ENCODE measurements at places on chromosomes 3 and 15.

GRCh38 chr15:29682361-29682760 is 139.9 kb downstream of the TJP1 start:
- DNase-seq = no peak

GRCh38 chr15:59376733-59377132 is 4.1 kb upstream of the MYO1E start:
- no peak for DNase-seq

DNA sequence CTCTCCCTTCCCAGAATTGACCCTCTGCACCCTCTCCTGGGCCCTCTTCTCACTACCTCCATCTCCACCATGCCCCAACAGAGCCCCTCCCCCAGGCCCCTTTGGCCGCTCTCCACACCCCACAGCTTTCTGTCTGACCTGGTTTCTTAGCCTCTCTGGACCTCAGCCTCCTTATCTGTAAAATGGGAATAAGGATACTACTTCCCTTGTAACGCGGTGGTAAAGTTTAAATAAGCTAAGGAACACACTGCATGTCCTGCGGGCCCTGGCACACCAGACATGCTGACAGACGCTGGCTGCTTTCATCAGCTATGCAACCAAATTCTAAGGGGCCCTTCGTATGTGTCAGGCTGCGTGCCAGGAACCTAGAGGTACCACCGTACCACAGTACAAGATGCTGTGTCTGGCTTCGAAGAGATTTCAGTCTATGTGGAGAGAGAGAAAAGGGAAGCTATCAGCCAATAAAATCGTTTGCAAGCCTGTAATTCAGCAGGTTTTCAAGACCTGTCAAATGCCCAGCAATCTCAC is 777 bp upstream of the SLC51A start:
- DNase-seq = no peak

DNA sequence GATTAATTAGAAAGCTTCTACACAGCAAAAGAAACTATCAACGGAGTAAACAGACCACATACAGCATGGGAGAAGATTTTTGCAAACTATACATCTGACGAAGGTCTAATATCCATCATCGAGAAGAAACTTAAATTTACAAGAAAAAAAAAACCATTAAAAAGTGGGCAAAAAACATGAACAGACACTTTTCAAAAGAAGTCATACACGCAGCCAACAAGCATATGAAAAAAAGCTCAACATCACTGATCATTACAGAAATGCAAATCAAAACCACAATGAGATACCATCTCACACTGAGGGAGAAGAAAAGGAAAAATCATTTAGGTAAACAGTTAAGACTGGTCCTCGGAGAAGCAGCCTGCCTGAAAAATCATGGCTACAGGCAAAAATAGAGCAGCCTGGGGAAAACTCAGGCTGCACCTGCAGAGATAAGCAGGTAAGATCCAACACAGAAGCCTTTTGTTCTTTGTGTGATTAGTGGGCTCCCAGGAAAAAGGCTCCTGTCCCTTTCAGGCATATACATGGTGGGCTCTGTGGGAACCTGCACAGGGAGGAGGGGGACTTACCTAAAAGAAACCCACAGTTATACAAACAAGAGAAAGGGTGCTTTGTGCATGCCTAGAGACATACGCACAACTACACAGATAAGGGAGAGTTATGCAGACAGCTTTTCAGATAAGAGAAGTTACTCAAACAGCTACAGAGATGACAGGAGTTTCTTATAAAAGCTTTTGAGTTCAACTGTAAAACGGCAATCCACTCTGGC is 49.3 kb downstream of the C3orf70 start:
- DNase-seq = no peak

- DNase-seq = no peak
Measured at GRCh38 chr3:27802425-27802824, 80.3 kb upstream of the EOMES start.

DNA sequence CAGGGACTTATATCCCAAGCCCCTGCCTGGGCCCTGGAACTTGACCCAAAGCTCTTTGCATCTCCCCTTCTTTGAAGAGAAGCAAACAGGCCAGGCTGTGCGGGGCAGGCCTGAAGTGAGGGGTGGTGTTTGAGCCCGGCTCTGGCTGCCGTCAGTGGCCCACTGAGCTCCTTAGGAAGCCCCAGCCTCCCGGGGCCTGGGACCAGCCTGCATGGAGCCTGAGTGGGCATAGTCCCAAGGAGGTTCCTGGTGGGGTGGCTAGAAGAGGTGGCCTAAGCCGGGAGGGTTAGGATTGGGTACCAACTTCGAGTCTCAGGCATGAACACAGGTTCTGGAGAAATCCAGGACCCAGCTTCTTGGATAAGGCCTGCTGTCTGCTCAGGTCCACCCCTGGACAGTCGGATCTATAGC is 6.4 kb downstream of the TMIE start:
- no peak for DNase-seq

GRCh38 chr15:38374556-38374955 is 79.4 kb upstream of the FAM98B start:
- DNase-seq = no peak

DNA sequence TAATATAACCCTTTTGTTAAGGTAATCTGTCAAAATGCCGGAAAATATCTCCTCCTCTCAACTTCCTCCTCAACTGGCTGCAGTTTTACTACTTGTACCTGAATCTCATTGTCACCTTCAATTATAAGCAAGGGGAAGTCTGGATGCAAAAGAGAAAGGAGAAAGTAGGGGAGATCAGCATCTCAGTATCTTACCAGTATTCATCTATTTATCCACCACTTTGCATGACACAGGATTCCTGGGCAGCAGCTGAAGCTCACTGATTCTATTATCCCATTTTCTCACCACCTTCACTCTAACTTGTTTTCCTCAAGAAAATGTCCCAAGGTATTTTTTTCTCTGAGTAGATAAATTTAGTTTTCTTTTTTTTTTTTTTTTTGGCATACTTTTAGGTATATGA is 440.5 kb upstream of the CBLB start:
- no peak for DNase-seq

DNA sequence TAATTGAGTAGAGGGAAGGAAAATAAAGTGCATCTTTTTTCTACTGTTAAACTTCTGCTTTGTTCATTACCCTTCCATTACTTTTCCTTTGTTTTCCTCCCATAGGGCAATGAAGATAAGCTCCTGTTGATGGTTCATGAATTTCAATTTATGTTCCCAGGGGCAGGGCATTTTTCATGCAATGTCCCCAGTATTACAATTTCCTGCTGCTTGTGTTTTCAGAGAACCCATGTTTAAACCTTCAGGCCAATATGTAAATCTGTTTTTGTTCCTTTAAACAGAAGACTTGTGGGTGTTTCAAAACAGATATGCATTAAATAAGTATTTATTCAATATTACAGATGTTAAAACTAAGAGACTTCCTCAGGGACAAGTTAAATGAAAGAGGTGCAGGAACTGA is 834.5 kb downstream of the ZPLD1 start:
- DNase-seq = no peak

DNA sequence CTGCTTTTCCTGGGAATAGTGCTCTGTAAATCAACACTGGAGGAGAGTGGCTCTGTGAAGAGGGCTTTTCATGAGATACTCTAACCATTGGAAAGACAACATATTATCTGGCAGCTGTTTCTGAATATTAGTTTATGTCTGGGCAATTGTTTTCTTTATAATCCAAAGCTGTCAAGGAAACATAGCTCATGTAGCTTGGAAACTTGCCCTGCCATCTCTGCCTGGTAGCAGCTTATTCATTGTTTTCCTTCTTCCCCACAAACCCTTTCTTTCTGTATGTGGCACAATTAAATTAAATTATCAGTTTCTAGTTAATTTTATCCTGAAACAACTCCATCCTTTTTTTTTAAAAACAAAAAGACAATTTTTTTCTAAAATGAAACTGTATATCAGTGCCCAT is 160.0 kb downstream of the EDEM1 start:
- no peak for DNase-seq

- peak; percentile 82 for DNase-seq
Measured at GRCh38 chr15:74007820-74008371, 13.4 kb downstream of the PML start.

DNA sequence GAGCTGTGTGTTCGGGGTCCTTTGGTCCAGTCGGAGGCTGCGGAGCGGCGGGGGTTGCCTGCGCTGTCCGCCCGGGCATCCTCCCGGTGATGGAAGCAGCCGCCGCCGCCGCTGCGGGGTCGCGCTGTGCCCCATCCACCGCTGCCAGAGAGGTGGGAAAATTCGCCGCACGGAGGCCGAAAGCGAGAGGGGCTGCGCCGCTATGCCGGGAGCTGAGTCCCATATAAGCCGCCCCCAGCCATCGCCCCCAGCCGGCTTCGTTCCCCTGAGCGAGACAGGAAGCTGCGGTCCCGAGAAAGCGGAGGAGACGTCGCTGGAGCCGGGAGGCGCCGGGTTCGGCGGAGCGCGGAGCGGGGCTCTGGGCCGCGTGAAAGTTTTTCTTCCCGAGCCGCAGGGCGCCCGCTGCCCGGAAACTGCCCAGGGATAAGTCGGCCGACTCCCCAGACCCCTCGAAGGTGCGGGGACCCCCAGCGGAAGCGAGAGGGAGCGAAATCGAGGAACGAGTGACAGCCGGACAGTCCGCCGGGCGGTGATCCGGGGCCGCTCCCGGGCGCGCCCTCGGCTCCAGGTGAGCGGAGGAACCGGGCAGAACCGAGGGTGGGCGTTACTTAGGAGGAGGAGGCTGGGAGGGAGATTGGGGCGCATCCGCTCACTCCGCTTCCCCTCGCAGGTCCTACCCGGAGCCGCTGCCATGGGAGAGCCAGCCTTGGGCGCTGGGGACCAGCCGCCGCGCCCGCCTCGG is 574 bp downstream of the CHST2 start:
- peak; percentile 39 for DNase-seq

GRCh38 chr15:65287520-65287855 is 805 bp upstream of the PARP16 start:
- DNase-seq = no peak

GRCh38 chr3:89560568-89560967 is 453.1 kb downstream of the EPHA3 start:
- no peak for DNase-seq

- no peak for DNase-seq
Measured at GRCh38 chr15:29094711-29095110, 174.9 kb downstream of the NSMCE3 start.

GRCh38 chr15:41659855-41660234 is 360 bp upstream of the MGA start:
- DNase-seq = no peak

GRCh38 chr15:67083135-67083762 is 17.8 kb downstream of the SMAD3 start:
- peak; percentile 50 for DNase-seq

DNA sequence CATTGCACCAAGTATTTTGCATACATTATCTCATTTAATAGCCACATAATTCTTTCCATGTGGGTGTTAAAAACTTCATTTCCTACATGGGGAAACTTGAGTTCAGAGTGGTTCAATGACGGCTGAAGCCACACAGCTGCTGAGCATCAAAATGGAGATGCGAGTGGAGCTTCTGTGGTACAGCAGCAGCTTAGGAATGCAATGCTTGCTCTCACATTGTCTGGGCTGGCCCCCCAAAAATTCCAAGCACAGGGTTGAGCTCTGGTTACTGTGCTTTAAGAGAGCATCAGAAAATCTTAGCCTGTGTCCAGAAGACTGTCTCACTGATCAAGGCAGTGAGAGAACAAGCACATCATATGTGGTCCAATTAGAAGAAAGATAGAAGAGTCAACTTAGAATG is 57.4 kb upstream of the GADL1 start:
- no peak for DNase-seq

DNA sequence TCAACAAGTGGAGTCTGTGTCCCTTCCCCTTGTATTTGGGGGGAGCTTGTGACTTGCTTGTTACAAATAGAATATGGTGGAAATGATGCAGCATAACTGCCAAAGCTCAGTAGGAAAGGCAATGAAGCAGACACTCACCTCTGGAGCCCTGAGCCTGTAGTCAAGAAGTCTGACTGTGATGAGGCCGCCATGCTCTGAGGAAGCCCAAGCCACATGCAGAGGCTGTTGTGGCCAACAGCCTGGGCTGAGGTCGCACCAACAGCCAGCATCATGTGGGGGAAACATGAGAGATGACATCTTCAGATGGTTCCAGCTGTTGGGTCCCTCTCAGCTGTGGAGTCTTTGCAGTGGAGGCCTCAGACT is 161.4 kb downstream of the CHSY1 start:
- DNase-seq = peak; percentile 14

DNA sequence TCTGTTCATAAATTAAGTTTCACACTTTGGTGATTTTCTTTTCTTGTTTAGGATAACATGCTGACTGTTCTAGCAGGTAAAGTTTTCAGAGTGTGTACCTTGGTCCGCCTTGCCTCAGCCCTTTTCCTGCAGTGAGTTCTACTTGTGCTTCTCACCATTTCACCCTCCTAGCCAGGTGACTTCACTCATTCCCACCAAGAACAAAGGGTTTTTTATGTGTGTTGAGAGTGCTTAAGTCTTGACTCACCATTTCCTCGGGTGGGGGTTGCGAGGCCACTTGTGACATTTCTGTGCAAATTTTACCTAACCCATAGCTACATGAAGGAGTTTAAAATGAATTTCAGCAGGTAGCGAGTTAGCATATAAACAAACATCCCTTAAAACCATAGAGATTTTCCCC is 81.4 kb downstream of the C3orf38 start:
- no peak for DNase-seq

DNA sequence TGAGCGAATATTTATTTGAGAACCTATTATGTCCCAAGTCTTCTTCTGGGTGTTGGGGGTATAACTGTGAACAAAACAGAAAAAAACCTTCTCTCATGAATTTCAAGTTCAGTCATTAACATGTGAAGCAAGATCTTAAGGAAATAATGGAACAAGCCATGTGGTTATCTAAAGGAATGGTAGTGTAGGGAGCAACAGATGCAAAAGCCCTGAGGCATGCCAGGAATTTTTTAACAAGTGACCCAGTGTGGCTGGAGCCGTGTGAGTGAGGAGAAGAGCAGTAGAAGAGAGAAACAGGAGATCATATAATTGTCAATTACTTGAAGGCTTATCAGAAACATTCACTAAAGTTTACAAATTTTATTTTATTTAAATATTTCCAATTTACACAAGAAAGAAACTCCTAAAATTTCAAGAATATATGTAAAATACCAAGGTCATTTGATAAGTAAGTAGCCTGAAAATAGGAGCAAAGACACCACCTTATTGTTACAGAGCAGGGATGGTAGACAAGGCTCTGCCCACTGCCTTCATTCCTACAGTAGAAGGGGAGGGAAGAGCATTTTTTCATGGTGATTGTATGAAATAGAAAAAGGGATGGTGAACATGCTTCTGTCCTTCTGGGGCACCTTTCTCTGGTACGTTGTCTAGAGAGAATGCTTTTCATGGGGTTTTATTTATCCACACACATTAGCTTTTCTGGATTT is 345.1 kb downstream of the PLOD2 start:
- no peak for DNase-seq

- DNase-seq = no peak
Measured at GRCh38 chr3:10350324-10350985, 29.5 kb upstream of the SEC13 start.

DNA sequence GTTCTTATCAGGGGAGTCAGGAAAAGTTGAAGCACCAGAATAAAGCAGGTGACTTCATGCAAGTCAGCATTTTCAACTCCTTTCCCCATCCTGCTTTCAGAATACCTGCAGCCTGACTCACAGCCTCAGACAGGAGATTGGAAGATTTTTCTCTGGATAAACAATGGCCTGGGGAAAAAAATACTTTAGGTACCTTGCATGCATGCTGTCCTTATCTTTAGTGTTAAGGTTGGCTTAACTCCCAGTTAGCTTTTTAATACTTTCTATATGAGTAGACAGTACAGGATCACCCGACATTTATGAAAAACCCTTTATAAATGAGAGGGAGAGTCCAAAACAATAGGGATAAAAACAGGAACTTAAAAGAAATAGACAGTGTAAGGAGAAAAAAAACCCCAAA is 53.6 kb downstream of the PAK2 start:
- no peak for DNase-seq
